ENCODE measurements at places on chromosomes 5 and 9.

GRCh38 chr9:17578911-17579793 lies at the start of gene SH3GL2:
Gene SH3GL2 (plus strand): TSS chr9:17579066.
- no peak for DNase-seq

DNA sequence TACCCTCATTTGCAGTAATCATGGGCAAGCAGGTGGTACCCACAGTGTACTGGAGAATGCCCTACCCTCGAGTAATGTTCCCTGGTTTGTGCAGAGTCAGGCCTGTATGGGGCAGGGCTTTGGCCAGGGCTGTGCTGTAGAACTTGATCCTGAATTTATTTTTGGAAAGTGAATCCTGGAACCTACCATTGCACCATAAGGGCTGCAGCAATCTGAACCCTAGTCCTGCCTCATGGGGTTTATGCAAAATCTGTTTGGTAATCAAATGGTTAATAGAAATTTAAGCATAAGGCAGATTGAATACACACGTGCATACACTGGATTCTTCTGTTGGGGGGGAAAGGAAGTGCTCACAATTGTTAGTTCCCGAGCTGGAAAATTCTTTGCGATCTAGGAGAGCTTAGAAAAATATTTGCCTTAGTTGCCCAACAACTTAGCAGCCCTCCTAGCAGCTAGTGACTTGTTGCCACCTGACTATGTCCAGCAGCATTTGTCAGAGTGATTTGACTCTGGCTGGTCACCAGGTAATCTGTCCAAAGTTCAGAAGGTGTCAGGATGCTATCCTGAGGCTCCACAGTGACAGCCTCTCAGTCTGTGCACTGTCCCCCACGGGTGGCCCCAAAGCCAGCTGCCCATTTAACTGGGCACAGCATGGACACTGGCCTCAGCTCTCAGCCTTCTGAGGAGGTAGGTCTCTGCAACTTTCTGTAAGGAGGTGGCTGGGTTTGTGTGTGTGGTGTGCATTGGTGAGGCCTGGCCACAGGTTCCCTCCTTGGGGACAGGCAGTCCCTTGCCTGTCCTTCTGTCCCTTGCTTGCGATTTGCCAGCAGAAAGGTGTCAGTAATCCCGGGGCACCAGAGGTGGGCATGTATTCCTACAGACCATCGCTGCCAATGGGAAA lies 8.3 kb downstream of the MVB12B start:
- DNase-seq: no peak

GRCh38 chr5:173457482-173457881 lies 129.3 kb upstream of the STC2 start:
- DNase-seq: no peak

- no peak for DNase-seq
Observed at GRCh38 chr9:133505901-133506652, 18.7 kb downstream of the MYMK start.

GRCh38 chr5:135980620-135981019 lies 25.8 kb upstream of the LECT2 start:
- no peak for DNase-seq

DNA sequence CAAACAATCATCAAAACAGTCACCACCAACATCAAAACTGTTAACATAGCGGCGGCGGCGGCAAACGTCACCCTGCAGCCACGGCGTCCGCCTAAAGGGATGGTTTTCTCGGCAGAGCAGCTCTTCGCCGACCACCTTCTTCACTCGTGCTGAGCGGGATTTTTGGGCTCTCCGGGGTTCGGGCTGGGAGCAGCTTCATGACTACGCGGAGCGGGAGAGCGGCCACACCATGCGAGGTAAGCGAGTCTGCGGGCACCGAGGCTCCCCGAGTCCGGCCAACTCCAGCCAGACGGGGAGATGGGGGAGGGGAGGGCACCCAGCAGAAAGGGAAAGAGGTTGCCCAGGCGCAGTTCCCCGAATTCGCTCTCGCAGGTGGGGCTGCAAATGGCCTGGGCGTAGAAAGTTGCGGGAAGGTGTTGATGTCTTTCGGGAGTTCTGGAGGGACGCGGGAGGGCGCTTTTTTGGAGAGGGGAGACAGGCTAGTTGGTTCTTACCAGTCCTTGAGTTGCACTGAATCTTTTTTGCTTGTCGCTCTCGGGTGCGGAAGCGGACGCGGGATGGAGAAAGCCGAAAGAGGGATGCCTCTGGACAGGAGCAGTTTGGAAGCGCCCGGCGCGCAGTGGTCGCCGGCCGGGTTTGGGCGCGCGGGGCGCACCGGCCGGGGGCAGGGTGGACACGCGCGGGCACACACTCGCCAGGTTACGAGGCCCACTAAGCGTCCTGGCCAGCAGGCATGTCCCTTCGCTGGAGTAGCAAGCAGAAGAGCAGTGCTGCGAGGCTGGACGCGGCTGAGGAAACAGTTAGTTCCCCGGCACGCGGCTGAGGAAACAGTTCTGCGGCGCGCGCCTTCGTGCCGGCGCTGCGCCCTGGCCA lies 849 bp downstream of the RORB start:
- DNase-seq: no peak

DNA sequence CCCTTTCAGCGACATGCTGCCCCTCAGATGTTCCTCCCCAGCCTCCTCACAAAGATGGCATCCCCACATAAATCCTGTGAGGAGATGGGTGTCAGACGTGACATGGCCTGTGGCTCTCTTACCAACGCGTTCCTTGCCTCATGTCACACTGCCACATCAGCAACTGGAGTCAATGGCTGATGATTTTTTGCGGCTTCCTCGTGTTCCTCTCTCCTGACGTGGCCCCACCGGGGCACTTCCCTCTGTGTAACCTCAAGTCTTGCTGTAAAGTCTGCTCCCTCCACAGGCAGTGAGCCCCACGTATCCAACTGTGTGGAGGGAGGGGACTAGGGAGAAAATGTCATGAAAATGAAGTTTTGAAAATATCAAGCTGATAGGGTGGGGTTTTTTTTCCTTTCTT lies 53.2 kb upstream of the SHISAL2B start:
- no peak for DNase-seq

DNA sequence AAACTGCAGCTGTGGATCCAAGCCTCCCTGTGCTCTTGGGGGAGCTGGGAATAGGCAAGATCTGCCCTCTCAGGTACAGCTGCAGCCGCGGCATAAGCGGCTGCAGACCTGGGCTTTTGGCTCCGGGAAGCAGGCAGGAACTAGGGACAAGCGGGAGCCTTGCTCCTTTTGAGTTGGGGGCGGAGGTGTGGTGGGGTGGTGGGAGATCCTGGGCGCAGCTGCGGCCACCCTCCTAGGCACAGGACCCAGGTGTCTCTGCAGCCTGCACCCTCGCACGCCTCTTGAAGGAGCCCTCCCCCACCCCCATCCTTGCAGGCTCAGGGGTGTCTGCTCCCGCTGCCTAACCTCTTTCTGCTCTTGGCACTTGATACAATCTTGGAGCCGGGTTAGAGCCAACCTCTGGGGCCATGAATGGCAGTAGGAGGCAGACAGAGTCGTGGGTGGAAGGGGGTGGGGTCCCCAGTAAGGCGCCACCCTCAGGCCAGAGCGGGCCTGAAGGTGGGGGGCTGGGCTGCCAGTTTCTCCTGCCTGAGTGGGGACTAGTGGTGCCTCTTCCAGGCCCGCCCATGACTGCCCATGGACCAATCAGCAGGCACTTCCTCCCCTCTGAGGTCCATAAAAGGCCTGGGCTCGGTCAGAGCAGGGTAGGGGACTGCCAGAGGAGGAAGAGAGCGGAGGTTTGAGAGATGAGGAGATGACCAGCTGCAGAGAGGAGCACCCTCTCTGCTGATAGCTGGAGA lies 267.6 kb upstream of the TNC start:
- DNase-seq: no peak

DNA sequence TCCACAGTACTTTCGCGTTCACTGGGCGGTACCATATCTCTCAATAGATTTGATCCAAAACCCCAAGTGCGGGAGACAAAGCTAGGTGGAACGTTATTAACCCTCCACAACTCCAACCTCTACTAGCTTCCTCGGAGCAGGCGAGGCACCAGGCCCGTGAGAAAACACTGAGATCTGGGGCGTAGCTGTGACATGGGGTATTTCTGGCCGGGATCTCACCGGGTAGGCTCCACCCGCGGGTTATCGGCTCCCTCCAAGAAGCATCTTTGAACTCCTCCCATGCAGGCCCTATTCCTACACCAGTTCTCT lies 350 bp upstream of the SLC25A46 start:
- DNase-seq: no peak

DNA sequence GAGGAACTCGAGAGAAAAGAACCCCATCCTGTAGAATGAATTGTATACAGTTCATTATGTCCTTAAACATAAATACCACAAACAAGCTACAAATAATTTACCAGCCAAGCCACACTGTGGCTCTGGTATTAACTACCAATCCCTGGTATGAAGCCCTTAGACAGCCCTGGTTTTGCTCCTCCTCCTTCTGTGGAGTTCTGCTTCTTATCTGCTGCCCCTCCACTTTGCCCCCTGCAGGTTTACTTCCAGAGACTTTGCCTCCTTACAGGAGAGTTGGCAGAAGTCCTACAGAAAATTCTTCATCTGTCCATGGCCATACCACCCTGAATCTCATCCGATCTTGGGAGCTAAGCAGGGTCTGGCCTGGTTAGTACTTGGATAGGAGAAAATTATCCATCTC lies 219.8 kb downstream of the ACTL7B start:
- no peak for DNase-seq

DNA sequence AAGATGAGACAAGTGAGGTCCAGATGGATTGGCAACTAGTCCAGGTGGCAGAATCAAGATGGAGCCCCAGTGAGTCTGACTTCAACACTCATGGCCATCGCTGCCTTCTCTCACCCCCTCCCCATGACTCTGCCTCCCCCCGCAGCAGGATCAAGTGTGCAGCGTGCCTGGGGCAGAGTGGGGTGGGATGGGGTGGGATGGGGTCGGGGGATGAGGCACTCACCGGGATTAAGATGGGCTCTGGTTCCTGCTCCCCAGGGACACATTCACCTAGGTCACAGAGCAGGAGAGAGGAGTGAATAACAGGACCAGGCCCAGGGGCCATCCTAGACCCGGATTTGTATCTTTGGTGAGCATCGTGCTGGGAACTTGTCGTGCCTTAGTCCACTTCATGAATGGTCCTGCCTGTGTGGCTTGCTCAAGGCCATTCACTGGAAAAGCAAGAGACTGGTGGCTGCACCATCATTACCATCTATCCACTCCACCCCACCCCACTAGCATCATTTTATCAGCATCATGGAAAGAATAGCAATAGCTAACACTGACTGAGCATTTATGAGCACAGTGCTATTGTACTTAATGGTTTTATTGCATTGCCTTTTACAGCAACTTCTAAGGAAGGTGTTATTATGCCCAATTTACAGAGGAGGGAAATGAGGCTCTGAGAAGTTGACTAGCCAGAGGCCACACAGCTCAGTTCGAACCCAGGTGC lies 8.5 kb downstream of the AMBP start:
- DNase-seq: peak; percentile 30

- no peak for DNase-seq
Observed at GRCh38 chr5:6722015-6722414, 8.8 kb downstream of the TENT4A start.

- peak; percentile 74 for DNase-seq
Observed at GRCh38 chr9:129109952-129110739, 447 bp downstream of the CRAT start.

GRCh38 chr9:120839146-120839545 lies 3.6 kb downstream of the PSMD5 start:
- no peak for DNase-seq

DNA sequence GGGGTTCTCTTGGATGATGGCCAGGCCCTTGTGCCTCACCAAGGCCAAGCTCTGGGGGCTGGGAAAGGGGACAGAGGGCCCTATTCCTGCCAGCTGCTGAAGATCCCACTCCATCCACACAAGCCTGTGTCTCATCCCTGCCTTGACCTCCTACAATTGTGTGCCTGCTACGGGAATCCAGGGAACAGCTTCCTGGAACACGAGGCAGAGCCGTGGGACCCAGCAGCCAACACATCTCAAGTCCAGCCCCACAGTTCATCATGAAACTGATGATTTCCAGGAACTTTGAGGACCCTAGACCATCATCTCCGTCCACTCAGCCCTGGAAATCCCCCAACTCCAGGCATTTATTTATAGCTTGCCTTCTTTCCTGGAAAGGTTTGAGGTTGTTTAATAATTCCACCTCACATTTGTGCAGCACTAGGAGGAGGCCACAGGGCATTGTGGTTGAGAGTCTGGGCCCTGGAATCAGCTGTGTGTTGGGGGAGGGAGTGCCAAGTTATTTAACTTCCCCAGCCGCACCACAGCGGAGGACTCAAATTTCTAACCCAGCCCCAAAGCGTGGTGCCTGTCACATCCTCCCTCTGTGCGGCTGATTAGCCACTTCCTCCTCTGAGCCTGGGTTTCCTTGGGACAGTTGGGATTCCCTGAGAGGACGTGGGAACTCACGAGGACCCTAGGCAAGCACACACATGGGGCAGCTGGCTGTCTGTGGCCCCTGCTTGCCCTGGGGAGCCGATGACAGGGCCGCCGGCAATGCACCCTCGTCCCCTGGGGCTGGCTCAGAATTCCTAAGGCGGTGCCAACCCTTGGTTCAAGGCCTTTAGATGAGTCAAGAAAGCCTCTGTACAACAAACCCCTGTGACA lies 58.2 kb upstream of the GGTA1 start:
- peak; percentile 85 for DNase-seq

GRCh38 chr5:117547192-117547591 lies 972.6 kb upstream of the SEMA6A start:
- no peak for DNase-seq

- DNase-seq: no peak
Observed at GRCh38 chr5:102221949-102222348, 74.1 kb downstream of the SLCO4C1 start.

- no peak for DNase-seq
Observed at GRCh38 chr5:153746440-153746839, 256.0 kb downstream of the GRIA1 start.

DNA sequence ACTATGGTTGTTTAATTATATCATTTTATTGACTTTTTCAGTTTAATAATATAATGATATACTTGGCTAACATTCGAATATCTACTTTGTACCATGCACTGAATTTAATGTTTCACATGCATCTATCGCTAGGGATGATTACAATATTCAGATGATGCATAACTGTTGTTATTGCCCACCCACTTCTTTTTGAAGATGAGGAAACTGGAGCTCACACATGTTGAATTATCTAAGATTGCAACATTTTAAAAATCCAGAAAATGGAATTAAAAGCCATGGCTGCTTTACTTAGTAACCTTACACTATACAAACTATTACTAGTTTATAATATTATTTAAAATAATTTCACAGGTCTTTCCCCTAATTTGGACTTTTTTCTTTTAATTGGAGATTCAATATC lies 171.7 kb downstream of the TLR4 start:
- no peak for DNase-seq

DNA sequence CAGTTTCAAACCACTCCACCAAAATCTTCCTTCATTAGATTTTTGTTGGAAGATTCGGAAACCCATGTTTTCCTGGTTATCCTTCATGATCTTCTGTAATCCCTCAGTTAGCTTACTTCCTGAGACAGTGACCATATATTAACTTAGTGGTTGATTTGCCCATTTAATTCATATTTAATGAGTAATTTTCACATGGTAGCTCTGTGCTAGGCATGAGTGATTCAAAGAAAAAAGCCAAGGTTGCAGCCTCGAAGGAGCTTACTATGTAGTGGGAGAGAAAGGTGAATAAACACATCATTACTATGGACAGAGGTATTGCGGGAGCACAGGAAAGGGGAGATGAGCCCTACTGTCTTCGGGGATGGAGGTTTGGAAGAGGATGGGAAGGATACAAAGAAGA lies 158.5 kb downstream of the TLE1 start:
- no peak for DNase-seq
